GM12865 (cell line): ENCODE measurements at places on chromosomes 1 and 21.

DNA sequence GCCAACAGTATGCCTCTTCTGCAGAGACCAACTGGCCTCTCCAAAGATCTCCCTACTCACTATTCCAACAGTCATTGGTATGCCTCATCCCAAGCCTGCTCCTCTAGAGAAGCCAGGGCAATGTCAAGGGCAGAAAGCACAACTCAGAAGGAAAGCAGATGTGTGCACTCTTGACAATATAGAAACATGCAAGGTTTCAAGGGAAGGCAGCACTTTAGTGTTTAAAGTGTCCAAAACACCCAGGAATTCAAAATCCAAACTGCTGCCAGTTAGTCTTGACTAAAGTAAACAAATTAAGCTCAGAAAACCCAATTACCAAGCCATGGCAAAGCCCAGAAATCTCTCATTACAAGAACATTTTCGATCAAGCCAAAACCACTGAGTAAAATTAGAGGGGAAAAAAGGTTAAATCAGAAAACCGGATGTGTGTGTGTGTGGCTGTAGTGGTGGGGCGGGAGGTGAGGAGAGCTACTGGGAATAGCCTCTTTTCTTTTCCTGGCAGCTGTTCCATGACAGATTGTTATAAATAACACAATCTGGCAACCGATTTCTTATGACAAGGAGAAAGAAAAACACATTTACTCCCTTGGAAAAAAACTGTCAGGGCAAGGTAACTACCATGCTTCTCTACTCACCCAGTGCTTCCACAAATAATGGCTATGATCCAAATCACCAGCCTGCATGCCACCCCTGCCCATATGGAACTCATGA is 39.2 kb downstream of the EIF2B3 start:
- no peak for DNase-seq

DNA sequence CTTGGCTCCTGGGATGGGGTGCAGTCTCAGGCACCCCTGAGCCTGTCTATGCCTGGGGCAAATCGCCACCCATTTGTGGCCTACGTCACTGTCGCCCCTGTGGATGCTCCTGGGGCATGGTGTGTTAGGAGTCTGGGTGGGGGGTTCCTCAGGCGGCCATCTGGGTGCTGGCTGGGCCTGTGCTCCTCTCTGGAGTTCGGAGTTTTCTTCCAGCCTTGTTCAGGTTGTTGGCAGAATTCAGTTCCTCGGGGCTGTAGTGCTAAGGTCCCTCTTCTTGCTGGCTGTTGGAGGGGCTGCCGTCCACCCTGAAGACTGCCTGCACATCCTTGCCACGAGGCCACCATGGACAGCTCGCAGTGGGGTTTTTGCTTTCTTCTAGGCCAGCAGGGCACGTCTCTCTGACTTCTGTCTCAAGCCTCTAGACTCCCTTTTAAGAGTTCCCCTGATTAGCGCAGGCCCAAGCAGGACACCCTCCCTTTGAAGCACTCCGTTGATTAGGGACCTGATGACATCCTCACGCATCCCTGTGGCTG is 86.7 kb upstream of the C1orf174 start:
- DNase-seq = no peak

- DNase-seq = peak; percentile 59
These were observed 9.9 kb upstream of the GPR25 start for GRCh38 chr1:200862713-200863415.

GRCh38 chr21:28426545-28426944 is 566.1 kb downstream of the LTN1 start:
- DNase-seq = no peak

DNA sequence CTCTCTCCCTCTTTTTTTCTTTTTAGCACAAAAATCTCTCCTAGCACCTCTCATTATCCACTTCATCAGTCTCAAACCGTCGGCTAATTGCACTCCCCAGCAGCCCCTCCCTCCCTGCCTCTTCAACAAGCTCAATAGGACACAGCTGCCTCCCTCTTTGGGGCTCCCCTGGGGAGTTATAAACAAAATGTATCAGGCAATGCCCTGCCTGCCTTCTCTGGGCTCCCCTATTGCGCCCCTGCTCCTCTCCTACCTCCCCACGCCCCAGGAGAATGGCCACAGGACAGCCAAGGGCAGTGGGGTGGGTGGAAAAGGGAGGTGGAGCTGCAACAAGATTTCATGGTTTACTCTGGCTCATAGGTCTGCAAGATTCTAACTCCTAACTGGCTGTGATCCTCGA is 147.1 kb upstream of the GRIK3 start:
- no peak for DNase-seq

GRCh38 chr1:235511470-235512240 is 7.4 kb upstream of the B3GALNT2 start:
- no peak for DNase-seq

DNA sequence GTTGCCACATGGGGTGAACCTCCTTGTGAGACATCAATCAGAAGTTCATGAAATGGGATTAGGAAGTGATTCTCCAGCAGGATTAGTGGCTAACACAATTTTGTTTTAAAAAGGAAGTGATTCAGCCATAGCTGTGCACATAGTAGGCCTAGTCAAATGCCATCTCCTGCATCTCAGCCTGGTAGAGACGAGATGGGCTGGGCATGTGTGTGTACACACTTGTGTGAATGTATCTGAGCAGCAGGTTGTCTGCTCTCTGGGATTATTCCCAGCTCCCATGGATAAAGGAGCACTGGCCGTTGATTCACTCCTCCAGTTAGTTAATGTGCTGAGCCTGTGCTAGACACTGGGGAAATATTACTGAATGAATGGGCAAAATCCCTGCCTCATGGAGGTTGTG is 2.0 kb downstream of the FOXE3 start:
- DNase-seq = no peak

DNA sequence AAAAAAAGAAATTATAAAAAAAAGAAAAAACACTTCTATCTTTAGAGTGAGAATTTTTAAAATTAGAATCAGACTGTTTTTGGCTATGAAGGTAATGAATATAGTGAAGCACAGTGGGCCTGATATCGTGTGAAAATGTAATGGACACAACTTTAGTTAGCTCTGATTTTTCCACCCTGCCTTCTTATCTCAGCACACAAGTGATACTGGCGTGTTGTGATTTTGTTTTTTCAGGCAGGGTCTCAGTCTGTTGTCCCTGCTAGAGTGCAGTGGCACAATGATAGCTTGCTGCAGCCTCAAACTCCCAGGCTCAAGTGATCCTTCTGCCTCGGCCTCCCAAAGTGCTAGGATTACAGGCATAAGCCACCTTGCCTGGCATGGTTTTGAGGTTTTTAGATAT is 22.3 kb downstream of the MACF1 start:
- DNase-seq = no peak

- DNase-seq = no peak
These were observed 199.2 kb downstream of the ROR1 start for GRCh38 chr1:63973005-63973419.

DNA sequence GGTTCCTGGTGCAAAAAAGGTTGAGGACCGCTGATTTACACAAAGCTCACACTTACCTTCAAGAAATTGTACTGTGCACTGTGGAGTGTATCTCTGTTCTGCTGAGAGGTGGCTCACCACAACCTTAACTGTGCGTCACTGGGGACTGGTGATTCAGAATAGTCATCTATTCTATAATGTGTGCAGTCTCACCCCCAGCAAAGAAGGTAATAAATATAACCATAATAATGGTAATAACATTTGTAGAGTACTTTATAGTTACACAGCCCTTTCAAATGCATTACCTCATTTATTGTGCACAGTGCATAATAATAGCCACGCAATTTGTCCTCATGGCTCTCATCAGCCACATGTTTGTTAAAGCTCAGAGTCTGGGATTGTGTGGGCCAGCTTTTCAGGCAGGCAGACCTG is 59.4 kb upstream of the DUSP10 start:
- DNase-seq = no peak

DNA sequence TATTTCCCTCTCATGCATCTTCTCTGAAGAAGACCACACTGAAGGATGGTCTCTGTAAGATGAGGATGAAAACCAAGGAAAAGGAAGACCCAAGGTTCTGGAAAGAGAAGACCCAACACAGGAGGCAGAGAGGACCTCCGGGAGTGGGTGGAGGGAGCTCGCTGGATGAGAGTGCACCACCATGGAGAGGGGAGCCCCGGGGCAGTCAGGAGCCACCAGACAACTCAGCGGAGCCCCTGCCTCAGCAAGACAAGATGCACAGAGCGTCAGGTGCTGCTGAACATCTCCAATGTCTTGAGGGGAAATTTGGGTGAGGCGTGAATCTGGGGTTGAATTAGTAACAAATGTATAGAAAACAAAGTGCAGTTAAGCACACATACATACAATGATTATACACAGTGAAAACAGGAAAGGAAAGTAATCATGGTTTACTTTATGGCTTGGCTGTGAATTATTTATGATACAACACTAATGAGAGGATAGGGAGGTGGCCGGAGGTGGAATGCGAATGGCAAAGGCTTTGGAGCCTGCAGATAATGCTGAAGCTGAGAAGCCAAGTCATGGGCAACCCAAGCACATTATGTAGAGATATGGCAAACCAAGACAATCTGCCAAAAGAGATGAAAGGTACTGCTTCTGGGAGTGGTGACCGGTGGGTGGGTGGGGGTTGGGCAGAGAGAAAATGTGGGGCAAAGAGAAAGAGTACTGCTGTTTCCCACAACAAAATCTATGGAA is 80.4 kb upstream of the EDN2 start:
- DNase-seq = no peak

- DNase-seq = no peak
These were observed 11.8 kb upstream of the DENND1B start for GRCh38 chr1:197787056-197787455.

- DNase-seq = no peak
These were observed 71.8 kb upstream of the PKN2 start for GRCh38 chr1:88612292-88612691.

DNA sequence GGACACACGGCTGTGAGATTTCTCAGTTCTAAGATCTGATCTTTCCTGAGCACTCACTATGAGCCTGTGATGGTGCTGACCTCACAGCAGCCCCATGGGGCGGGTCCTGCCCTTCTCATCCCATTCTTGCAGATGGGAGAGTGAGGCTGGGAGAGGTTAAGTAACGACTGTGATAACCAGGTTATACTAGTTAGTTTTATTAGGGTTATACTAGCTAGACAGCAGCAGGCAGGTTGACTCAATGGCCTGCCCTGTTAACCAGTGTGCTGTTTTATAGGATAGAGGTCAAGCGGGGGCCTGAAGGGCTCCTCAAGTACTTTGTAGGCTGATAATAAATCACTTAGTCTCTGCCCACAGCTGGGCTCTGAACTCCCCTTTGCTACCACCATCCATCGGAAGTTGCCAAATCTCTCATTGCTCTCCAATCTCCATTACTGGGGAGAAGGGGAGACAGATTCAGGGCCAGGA is 4.8 kb downstream of the CNTN2 start:
- no peak for DNase-seq

DNA sequence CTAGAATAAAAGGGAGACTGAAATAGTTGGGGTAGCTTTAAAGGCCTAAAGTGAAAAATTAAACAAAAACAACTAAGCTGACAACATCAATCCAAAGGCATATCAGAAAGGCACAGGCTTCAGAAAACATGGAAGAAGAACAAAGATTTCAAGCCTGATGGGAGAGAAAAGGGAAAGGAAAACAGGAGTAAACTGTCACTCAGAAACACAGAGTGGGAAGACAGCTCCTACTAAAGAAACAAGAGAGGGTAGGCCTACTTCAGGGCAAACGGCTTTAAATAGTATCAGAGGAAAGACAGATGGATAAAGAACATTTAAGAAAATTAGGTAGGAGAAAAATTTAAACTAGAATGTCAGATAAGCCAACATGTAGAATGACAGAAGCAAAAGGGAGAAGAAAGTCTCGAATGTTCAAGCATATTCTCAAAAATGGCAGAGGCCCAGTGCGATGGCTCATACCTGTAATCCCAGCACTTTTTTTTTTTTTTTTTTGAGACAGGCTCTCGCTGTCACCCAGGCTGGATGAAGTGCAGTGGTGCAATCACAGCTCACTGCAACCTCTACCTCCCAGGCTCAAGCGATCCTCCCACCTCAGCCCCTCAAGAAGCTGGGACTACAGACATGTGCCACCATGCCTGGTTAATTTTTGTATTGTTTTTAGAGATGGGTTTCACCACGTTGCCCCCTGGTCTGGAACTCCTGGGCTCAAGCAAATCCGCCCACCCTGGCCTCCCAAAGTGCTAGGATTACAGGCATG is 7.6 kb downstream of the EGLN1 start:
- no peak for DNase-seq

GRCh38 chr21:23017989-23018388 is 2019.8 kb downstream of the NCAM2 start:
- DNase-seq = no peak

- DNase-seq = no peak
These were observed 79.4 kb downstream of the TOMM20 start for GRCh38 chr1:235049217-235049616.

GRCh38 chr1:114154146-114154962 is 685 bp upstream of the SYT6 start:
- DNase-seq = no peak

DNA sequence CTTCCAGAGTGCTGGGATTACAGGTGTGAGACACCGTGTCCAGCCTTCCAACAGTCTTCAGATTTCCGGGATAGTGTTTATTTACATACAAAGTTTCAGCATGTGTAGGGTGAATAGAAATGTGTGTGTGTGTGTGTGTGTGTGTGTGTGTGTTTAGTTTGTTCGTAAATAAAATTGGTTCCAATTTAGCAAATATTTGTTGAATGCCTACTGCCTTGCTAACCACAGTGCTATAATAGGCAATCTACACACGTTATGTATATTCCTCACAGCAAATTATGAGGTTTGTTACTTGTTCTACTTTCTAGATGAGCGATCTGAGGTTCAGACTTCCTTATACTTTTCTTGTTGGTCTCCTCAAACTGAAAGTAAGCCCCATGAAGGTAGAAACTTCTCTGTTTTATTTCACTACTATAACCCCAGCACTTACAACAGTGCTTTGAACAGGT is 32.8 kb upstream of the EPS15 start:
- peak; percentile 49 for DNase-seq

GRCh38 chr1:9324246-9325096 is 31.8 kb downstream of the SPSB1 start:
- DNase-seq = no peak

DNA sequence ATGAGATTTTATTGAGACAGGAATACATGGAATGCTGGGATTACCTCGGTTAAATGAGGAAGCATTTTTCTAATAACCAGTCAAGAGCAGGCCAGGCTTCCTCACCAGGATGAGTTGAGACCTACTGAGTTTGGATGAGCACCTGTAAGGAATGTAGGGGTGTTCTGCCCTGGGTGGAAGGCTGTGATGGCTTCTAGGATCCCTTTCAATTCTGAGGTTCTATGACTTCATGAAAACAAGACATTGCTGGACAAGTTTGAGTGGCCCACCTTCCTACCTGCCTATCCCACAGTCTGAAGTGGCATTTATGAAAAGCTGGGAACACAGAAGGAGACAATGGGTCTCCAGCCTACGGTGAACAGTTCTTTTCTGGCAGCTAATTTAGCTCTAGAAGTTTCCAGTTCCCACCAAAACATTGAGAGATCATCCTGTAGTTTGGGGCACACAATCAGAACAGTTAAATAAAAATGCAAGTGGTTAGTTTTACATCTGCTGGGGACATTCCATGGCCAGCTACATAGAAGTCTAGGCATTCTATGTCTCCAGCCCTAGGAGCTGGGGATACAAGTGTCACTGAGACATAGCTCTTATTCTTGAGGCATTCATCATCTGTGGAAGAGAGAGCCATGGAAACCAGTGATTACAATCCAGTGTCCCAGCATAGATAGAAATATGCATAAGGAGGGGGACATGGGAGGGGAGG is 51.3 kb upstream of the TSPAN2 start:
- no peak for DNase-seq
